Inflammatory macrophage treated with lipopolysaccharide for 1 hour (primary cell): ENCODE measurements at places on chromosomes 4 and X.

DNA sequence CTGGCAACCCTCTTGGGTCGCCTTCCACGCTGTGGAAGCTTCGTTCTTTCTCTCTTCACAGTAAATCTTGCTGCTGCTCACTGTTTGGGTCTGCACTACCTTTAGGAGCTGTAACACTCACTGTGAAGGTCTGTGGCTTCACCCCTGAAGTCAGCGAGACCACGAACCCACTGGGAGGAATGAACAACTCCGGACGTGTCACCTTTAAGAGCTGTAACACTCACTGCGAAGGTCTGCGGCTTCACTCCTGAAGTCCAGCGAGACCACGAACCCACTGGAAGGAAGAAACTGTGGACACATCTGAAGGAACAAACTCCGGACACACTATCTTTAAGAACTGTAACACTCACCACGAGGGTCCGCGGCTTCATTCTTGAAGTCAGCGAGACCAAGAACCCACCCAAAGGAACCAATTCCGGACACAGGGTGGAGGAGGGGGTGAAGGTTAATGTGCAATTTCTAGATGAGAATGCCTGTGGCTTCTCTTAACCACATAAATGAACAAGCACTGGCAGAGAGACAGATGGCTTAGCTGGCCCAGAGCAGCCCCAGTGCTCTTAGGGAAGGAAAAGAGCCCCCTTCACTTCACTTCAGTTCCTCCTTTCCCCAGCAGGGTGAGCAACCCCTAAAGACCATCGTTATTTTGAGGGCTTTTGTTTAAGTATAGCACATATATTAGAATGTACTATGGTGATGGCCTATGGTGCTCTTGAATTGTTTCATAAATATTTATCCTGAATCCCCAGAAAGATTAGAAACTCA is 73.0 kb downstream of the LUZP4 start:
- no peak for DNase-seq

- no peak for DNase-seq
These were observed 671.6 kb downstream of the FAT4 start for GRCh38 chr4:125986307-125986706.

DNA sequence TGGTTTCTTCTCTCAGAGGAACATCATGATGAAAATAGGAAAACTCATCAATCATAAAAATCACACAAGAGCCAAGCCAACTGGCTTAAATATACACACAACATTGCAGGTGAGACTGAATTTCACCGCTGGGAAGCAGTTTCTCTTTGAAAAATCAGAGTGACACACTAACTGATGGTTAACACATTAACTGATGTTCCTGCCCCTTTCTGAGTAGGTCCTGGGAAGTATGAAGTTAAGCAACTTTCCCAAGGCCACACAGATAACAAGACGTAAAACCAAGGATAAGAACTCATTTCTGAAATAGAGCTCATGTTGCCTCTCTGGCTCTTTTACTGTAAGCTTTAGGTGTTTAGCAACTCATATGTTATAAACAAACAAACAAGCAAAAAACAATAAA is 813.7 kb upstream of the HS3ST1 start:
- DNase-seq: no peak

DNA sequence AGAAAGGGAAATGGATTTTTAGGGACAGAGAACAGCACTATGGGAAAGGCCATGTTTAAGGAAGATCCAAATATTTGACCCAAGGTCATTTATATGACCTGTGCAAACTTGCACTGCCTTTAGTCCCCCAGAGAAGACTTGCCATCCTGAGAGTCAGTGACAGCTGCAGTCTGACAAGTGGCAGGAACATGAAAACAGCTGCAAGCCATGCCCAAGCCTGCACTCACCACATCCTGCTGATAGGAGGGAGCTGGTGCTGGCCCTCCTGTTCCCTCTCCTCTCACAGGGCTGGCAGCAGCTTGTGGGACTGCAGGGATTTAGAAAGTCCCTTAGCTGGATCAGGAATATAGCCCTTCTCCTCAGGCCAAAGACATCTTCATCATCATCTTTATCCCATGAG is 187.7 kb downstream of the RAP1GDS1 start:
- DNase-seq: no peak

GRCh38 chr4:179582164-179582905 is 2140.1 kb upstream of the AGA start:
- no peak for DNase-seq

DNA sequence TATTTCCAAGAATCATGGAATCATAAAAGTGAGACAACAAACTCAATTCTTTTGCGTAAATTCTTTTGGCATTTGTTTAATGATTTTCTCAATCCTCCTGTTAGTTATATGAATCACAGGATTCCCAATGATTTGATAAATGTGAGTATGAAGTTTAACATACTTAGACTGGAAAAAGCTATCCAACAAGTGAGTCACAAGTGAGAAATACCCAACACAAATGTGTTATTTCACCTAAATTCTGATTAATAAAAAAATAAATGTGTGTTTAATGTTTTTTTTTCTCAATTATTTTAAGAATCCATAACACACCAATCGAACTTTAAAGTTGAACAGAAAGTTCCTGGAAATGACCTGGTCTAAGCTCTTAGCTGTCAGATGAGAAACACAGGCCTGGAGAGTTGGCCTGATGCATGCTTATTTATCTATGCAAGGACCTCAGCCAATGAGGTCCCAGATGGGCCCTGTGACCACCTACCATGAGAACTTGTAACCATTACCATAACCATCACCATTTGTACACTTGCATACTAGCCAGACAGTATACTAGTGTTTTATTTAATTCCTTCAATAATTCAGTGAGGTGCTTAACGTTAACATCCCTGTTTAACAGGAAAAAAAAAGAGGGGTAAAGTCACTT is 386.7 kb downstream of the SPRY1 start:
- DNase-seq: no peak

- DNase-seq: peak; percentile 68
These were observed 42.8 kb downstream of the IL21 start for GRCh38 chr4:122577808-122578781.

GRCh38 chr4:154985673-154986072 is 204.6 kb downstream of the RBM46 start:
- no peak for DNase-seq

DNA sequence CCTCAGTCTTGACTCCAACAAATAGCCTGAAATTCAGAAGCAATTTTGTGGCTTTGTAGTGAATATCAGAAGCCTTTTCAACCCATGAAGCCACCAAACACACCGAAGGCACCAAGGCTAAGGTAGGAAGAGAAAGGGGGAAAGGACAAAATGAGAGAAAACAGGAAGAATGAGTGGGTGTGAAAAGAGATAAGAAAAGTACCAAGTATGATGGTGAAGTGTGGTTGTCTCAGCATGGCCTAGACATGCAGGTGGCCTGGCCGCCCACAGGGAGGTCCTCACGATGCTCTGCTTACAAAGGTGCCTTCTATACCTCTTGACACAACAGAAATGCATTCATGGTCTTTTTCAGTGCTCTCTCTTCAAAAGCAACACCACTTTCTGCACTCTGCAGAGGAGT is 34.9 kb downstream of the ACSL1 start:
- DNase-seq: no peak

- no peak for DNase-seq
These were observed 7.9 kb downstream of the SLC10A6 start for GRCh38 chr4:86841309-86841708.

DNA sequence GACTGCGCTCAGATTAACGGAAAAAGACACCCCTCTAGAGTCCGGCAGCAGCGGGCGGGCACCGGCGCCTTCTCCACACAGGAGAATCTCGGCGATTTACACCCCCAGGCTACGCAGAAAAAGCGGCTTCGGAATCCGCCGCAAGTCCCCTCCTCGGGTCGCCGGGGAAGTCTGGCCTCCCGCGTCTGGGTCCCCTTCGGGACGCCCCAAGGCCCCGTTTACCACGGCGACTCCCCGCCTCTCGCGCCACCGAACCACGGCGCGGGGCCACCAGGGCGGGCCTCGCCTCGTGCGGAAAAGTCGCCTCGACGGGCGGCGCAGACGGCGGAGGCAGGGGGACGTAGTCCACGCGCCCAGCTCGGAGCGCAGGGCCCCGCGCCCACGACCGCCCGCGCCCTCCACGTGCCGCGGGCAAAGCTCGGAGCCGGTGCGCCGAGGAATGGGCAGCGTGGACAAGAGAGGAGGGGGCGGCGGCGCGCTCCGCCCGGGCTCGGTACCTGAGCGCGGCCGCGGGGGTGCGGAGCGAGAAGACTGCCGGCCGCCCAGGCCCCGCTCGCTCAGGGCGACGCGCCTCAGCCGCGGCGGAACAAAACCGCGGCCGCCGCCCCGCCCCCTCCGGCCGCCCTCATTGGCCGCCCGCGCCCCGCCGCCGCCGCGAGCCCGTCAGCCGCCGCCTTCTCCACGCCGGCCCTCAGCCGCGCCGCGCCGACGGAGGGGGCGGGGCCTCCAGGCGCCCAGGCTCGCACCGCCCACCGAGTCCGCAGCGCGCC is at the start of gene FAM53A:
TSS of gene FAM53A (minus strand) at position 578 of the 770 bp plus-strand sequence. CDS start 15,572 bp downstream, outside the sequence.
- DNase-seq: peak; percentile 91

- no peak for DNase-seq
These were observed 45.3 kb upstream of the RPS6KA3 start for GRCh38 chrX:20312018-20312417.

GRCh38 chr4:76874176-76874575 is 23.8 kb downstream of the SOWAHB start:
- no peak for DNase-seq

GRCh38 chr4:106329041-106329618 is 12.8 kb downstream of the AIMP1 start:
- DNase-seq: peak; percentile 24

GRCh38 chr4:61356696-61357095 is 156.6 kb downstream of the ADGRL3 start:
- no peak for DNase-seq

DNA sequence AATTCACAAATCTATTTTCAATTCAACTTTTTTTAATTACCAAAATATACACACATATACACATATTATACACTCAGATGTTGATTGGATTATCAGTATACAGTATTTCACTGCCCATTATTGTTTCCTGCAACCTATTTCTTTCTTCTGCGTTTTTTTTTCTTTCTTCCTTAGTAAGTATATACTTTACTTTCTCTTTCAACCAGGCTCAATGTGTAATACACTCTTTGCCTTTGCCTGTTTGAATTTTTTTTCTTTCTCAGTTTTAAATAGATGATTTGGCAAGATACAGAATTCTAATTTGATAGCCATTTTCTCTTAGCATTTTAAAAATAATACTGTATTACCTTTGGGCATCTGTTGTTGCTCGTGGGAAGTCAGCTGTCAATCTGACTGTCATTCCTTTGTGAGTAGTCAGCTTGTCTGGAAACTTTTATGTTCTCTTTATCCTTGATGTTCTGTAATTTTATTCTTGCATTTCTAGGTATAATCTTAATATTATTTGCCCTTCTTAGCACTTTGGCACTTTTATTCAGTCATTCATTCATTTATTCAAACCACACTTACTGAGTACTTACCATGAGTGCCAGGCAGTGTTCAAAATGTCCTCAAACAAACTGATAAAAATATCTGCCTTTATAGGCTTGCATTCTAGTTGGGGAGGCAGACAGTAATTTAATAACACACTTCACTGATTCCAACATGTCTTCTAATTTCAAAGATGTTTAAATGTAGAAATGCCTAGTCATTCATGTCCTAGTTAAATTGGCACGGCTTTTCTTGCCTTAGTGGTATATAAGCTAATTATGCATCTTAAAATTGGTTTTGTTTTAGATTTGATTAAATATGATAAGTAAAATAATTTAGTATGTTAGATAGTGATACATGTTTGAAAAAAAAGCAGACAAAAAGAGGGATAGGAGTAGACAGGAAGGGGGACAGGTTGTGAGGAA is 3.7 kb downstream of the USP38 start:
- no peak for DNase-seq

DNA sequence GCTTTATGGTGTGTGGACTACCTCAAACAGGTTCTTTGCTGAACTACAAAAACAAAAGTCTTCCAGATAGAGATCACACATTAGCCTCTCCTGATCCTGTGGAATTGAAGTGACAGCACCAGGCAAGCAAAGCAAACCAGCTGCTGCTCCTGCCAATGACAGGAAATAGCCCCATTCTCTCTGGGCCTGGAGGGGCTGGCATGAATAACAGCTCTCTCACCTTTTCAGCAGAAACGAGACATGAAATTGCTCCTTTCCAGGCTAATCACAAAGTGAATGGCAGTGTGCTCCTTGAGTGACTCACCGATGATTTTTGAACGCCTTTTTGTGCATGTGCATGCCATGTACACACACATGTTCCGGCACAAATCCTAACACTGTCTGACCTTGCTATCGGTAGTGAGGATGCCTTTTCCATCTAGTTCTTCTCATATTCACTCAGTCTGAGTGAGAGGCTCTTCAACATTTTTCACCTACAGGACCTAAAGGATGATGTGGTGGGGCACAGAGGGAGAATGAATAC is 24.4 kb downstream of the MFAP3L start:
- no peak for DNase-seq

DNA sequence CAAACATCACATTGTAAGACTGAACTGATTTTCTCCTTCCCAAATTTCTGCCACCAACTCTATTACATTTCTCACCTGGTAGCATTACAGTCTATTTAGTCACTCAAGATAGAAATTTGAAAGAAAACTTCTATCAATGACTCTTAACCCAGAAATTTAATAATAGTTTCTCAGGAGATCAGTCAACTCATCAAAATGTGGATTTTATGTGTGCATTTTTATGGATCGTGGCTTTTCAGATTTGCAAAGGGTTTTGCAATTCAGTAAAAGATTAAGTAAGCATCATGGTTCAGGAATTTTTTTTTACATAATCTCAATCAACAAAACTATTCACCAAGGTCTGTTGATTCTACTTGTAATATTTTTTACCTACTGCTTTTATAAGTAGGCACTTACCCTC is 111.1 kb downstream of the CFAP299 start:
- no peak for DNase-seq

DNA sequence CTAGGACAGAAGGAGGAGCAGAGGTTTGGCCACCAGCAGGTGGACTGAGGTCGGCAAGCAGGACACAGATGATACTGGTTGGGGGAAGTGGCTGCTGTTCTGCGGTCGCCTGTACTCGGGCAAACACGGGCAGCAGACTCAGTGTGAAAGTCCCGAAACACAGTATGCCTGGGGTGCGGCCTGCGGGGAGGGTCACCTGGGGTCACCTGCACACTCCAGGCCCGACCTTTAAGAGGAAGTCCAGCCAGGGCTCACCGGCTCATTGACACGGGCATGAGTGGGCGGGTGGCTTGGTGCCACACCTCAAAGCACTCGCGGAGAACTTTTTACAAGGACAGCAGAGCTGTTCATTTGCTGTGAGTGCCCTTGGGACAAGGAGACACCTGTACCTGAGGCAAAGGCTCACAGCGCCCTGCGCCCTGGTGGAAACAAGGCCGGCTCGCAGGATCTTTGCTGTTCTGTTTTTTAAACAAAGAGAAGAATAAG is 71.5 kb upstream of the MXD4 start:
- DNase-seq: no peak

DNA sequence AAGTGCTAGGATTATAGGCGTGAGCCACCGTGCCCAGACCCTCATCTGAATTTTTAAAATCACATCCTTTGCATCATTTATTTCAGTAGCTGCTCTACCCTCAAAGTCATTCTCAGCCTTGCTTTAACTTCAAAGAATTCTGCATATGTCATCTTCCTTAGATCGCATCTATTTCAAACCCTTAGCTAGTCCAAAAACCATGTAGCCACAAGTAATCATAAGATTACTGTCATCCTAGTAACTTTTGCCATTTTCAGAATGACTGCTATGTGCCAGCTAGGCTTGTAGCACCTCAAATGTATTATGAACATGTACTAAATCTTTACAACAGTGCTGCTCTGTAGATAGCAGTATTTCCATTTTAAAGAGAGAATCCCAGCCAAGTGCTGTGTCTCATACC is 45.5 kb upstream of the KLF3 start:
- no peak for DNase-seq

GRCh38 chr4:64796581-64796980 is 387.3 kb upstream of the TECRL start:
- no peak for DNase-seq

- DNase-seq: no peak
These were observed 117.1 kb downstream of the SPANXA1 start for GRCh38 chrX:141467442-141467841.
